ENCODE measurements at places on chromosomes 5 and 9.

GRCh38 chr9:128047231-128047630 lies 19.9 kb downstream of the NAIF1 start:
- no peak overlapping the region for H3K27ac ChIP-seq
- no peak for DNase-seq
- H3K4me1 ChIP-seq, result peaks cover 20% of the 10 kb centered on the region
- H3K36me3 ChIP-seq, result no peaks in the 10 kb centered on the region

GRCh38 chr5:98031926-98032325 lies 741.5 kb upstream of the RGMB start:
- no peaks in the 10 kb centered on the region for H3K36me3 ChIP-seq
- H3K4me3 ChIP-seq, result no peak overlapping the region
- no peak for DNase-seq
- H3K4me1 ChIP-seq, result no peaks in the 10 kb centered on the region
- H3K27ac ChIP-seq, result no peak overlapping the region

- no peaks in the 10 kb centered on the region for H3K36me3 ChIP-seq
- no peaks in the 10 kb centered on the region for H3K27me3 ChIP-seq
- no peak for DNase-seq
- no peak overlapping the region for H3K27ac ChIP-seq
Observed at GRCh38 chr9:89525446-89526374, 27.8 kb upstream of the SEMA4D start.

GRCh38 chr5:54882101-54882500 lies 103.3 kb downstream of the ESM1 start:
- peaks cover 39% of the 10 kb centered on the region for H3K4me1 ChIP-seq
- H3K36me3 ChIP-seq, result no peaks in the 10 kb centered on the region
- no peak overlapping the region for H3K4me3 ChIP-seq
- peaks cover 8% of the 10 kb centered on the region for H3K27me3 ChIP-seq

GRCh38 chr9:115598751-115599150 lies 480.8 kb upstream of the TNC start:
- H3K36me3 ChIP-seq, result no peaks in the 10 kb centered on the region
- no peaks in the 10 kb centered on the region for H3K27me3 ChIP-seq
- peaks cover 10% of the 10 kb centered on the region for H3K4me1 ChIP-seq

DNA sequence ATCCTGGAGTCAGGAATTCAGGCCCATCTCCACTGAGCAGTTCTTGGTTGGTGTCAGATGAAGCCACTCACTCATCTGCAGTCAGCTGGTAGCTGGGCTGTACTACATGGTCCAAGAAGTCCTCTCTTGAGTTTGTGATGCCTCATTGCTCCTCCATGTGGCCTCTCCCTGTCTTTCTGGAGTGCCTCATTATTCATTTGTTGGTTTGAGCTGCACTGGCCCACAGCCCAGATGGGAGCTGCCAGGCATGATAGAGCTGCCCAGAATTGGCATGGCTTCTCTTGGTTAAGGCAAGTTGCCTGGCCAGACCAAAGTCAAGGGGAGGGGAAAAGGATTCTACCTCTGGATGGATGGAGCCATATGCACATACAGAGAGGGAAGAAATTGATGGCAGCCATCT lies 8.0 kb downstream of the PTCD2 start:
- H3K4me1 ChIP-seq, result peaks cover 30% of the 10 kb centered on the region
- H3K36me3 ChIP-seq, result peaks cover 23% of the 10 kb centered on the region
- no peaks in the 10 kb centered on the region for H3K27me3 ChIP-seq
- no peak overlapping the region for H3K4me3 ChIP-seq

- no peaks in the 10 kb centered on the region for H3K27me3 ChIP-seq
- no peaks in the 10 kb centered on the region for H3K4me1 ChIP-seq
- peaks cover 31% of the 10 kb centered on the region for H3K36me3 ChIP-seq
- H3K4me3 ChIP-seq, result no peak overlapping the region
Observed at GRCh38 chr5:135353952-135354721, 44.9 kb downstream of the MACROH2A1 start.

DNA sequence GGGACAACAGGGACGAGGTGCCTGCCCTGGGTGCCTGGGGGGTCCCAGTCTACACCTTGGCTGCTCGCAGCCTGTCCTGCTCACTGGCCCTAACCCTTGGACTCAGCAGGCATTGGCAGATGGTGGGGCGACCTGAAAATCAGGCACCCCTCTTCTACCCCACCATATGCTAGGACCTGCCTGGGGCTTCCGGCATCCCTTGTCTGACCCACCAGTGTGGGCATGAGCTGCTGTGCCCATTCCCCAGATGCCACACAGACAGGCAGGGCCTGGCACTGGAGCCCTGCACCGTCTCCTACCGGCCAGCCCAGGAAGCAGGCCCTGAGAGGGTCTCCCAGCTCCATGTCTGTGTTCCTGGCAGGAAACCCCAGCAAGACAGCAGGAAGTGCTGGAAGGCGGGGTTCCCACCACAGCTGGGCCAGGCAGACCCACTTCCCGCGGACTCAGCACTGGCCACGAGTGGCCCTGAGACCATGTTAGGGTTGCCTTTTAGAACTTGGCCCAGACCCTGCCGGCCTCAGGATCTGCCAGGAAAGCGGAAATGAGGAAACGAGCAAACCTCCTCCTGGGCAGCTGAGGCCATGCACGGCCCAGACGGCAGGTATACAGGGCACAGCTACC lies 3.1 kb downstream of the NINJ1 start:
- H3K4me1 ChIP-seq, result peaks cover 22% of the 10 kb centered on the region
- no peak overlapping the region for H3K27ac ChIP-seq
- H3K27me3 ChIP-seq, result peaks cover 16% of the 10 kb centered on the region

- DNase-seq, result no peak
- H3K4me3 ChIP-seq, result peak overlapping the region; percentile 56
- no peaks in the 10 kb centered on the region for H3K36me3 ChIP-seq
- peaks cover 3% of the 10 kb centered on the region for H3K4me1 ChIP-seq
- no peaks in the 10 kb centered on the region for H3K27me3 ChIP-seq
Observed at GRCh38 chr5:180090098-180090768, 18.7 kb upstream of the RNF130 start.

DNA sequence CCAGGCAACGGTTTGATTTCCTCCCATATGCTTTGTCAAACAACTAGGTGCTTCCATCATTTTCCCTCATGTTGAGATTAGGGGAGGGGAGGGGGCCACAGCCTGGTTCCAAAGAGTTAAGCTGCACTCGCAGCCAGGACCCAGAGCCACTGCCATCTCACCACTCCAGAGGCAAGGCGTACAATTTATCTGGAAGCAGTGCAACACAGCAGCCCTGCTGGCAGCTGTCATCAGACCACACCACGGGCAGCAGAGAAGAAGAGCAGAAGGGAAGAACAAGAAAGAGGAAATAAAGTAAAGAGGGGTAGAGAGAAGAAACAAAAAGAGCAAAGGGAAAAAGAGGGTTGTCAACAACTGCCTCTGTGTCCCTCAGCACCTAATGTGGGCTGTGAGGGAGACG lies 38.9 kb downstream of the MED27 start:
- H3K27me3 ChIP-seq, result no peaks in the 10 kb centered on the region
- H3K4me1 ChIP-seq, result peaks cover 20% of the 10 kb centered on the region
- H3K27ac ChIP-seq, result no peak overlapping the region
- H3K36me3 ChIP-seq, result no peaks in the 10 kb centered on the region

- no peak for DNase-seq
- H3K4me1 ChIP-seq, result peaks cover 4% of the 10 kb centered on the region
- peaks cover 4% of the 10 kb centered on the region for H3K27me3 ChIP-seq
- H3K36me3 ChIP-seq, result no peaks in the 10 kb centered on the region
- H3K27ac ChIP-seq, result no peak overlapping the region
Observed at GRCh38 chr9:36148311-36149051, 11.9 kb downstream of the GLIPR2 start.

DNA sequence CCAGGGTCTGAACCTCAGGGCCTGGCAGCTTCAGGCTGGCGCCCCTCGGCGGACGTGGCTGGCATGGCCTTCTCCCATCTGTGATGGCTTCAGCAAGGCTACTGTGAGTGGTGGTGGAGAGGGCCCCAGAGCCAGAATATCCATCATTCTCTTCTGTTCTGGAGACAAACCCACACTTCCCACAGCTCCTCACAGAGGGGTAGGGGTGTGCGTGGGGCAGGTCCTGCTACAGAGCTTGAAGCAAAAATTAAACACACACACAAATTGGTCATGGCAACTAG lies 9.6 kb downstream of the GPX3 start:
- H3K4me3 ChIP-seq, result no peak overlapping the region
- H3K27me3 ChIP-seq, result no peaks in the 10 kb centered on the region
- no peak overlapping the region for H3K27ac ChIP-seq

DNA sequence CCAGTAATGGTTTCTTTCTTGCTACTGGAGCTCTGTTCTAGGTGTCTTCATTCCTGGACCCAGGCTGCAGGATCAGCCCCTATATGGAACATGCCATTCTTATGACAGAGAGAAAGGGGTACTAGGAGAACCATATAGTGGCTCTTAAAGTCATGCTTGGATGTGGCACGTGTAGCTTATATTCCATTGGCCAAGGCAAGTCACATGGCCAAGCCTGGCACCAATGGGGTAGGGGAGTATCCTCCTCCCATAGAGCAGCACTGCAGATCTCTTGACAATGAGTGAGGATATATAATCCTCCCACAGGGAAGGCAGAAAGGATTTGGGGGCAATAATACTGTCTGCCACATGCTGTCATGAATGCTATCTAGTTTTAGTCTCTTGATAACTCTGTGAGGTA lies 193.3 kb downstream of the PALM2AKAP2 start:
- H3K4me3 ChIP-seq, result no peak overlapping the region
- DNase-seq, result no peak
- H3K4me1 ChIP-seq, result no peaks in the 10 kb centered on the region

DNA sequence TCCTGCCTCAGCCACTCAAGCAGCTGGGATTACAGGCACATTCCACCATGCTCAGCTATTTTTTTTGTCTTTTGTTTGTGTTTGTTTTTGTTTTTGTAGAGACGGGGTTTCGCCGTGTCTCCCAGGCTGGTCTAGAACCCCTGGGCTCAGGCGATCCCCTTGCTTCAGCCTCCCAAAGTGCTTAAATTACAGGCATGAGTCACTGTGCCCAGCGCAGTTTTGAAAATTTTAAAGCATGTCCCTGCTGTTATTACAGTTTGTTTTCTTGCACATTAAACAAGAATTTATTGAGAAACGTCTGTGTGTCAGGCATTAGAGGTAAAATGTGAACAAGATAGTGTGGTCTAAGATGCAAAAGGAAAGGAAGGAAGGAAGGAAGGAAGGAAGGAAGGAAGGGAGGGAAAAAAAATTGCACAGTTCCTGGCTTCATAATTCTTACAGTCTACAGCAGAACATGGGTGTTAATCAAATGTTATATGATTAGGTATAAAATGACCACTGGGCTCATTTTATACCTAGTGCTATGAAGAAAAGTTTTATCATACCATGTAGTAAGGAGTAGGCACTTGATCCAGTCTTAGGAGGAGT lies 205.4 kb downstream of the SNX18 start:
- DNase-seq, result no peak
- H3K4me3 ChIP-seq, result no peak overlapping the region
- no peak overlapping the region for H3K27ac ChIP-seq

- H3K27ac ChIP-seq, result peak within 1 kb of the TSS; percentile 81
- H3K4me3 ChIP-seq, result peak within 1 kb of the TSS; percentile 63
- H3K36me3 ChIP-seq, result peaks cover 8% of the 10 kb centered on the region
- peaks cover 19% of the 10 kb centered on the region for H3K4me1 ChIP-seq
- peak; percentile 58 for DNase-seq
- no peaks in the 10 kb centered on the region for H3K27me3 ChIP-seq
Observed at GRCh38 chr9:111599092-111599954, at the start of gene PTGR1. Gene PTGR1, minus strand, starts transcription at chr9:111599647. Its CDS starts 2,225 bp downstream, at chr9:111597422.

DNA sequence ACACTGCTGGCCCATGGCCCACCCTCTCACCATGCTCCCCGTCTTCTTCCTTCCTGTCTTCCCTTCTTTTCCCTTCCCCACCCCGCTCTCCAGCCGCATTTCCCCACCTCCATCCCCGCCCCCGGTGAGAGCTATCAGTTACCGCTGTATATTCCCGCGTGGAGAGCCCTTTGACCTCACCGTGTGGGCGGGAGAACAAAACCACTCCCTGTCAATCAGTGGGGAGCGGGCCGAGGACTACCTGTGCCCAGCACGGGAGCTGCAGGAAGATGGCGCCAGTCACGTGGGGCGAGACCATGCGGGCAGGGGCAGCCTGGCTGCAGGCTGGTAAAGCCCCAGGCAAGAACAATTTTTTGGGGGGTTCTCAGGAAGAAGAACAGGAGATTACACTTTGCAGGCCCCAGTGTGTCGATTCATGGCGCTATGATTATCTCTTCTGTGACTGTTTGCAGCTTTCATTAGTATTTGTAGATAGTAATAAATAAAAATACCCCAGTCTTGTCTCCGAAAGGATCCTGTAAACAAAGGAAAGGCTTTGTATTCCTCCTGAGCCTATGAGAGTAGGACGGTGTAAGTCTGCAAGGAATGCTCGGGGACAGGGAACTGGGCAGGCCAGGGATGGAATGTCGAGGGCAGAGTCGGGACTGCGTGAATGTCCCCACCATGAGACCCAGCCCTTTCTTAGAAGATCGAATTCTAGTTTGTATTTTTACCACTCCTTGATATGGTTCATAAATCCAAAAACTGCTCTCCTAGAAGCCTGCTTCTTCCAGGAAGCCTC lies 14.8 kb upstream of the DMRT1 start:
- H3K27ac ChIP-seq, result no peak overlapping the region
- H3K27me3 ChIP-seq, result no peaks in the 10 kb centered on the region
- H3K4me3 ChIP-seq, result no peak overlapping the region
- H3K4me1 ChIP-seq, result no peaks in the 10 kb centered on the region
- no peaks in the 10 kb centered on the region for H3K36me3 ChIP-seq

- no peaks in the 10 kb centered on the region for H3K4me1 ChIP-seq
- no peak overlapping the region for H3K4me3 ChIP-seq
- no peak overlapping the region for H3K27ac ChIP-seq
- no peaks in the 10 kb centered on the region for H3K27me3 ChIP-seq
- H3K36me3 ChIP-seq, result no peaks in the 10 kb centered on the region
Observed at GRCh38 chr5:32814141-32814540, 103.0 kb downstream of the NPR3 start.

DNA sequence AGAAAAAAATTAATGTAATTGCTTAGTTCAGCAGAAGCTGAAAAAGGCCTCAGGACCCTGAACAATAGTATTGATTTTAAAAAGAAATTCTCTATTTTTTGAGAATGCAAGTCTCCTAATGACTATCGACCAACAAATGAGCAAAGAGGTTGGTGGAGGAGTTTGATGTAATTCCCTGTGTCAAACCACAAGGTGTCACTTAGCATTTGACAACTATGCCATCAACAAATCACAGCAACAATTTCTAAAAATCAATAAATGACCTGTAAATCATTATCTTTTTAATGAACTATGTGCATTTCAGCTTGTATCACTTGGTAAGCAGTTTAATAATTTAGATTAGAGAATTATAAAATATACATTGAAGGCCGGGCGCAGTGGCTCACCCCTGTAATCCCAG lies 133.7 kb downstream of the PRELID2 start:
- H3K27ac ChIP-seq, result no peak overlapping the region
- H3K36me3 ChIP-seq, result no peaks in the 10 kb centered on the region
- H3K27me3 ChIP-seq, result no peaks in the 10 kb centered on the region
- no peaks in the 10 kb centered on the region for H3K4me1 ChIP-seq

DNA sequence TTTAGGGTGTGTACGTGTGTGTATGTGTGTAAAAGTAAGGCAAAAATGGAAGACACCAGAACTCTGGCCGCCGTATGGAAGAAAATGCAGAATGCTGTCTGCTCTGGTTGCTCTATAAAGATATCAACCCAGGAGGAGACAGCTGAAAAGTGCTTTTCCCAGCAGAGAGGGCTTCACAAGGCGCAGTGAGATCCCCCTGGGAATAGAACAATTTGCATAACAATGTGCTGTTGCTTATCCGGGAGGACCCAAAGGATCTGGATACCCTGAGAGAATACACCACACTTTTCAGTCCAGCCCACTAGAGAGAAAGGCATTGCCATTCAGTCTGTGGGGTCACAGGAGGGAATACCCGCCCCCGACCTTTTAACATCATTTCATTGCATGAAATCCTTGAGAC lies 230.6 kb downstream of the EBF1 start:
- no peak overlapping the region for H3K27ac ChIP-seq
- H3K36me3 ChIP-seq, result no peaks in the 10 kb centered on the region
- no peaks in the 10 kb centered on the region for H3K4me1 ChIP-seq
- H3K4me3 ChIP-seq, result no peak overlapping the region
- no peaks in the 10 kb centered on the region for H3K27me3 ChIP-seq

- H3K4me3 ChIP-seq, result no peak overlapping the region
- no peaks in the 10 kb centered on the region for H3K27me3 ChIP-seq
- peaks cover 21% of the 10 kb centered on the region for H3K36me3 ChIP-seq
- peak overlapping the region; percentile 83 for H3K27ac ChIP-seq
- no peak for DNase-seq
Observed at GRCh38 chr9:113184539-113184938, 33.7 kb downstream of the SLC31A2 start.
